Cardiac atrium fibroblast (primary cell): ENCODE measurements at places on chromosomes 11 and 22. TPM values are rescaled to one million over a fixed set of nuclear protein-coding genes. Genes with fewer than 3 reads are reported as not detected.

SHISA8 gene
- not detected in 2 replicates for total RNA-seq

SERPIND1 gene
- total RNA-seq, result under 0.01 and 0.16 TPM in 2 replicates

P2RX6 gene
- total RNA-seq, result 3.1 and 3.6 TPM in 2 replicates

RAB38 gene
- total RNA-seq, result 0.18 and 3.1 TPM in 2 replicates

ADAMTS15 gene
- total RNA-seq, result 44.9 and 45.9 TPM in 2 replicates

TMEM25 gene
- total RNA-seq, result 4.2 and 6.0 TPM in 2 replicates

AP1B1 gene
- 42.8 and 57.8 TPM in 2 replicates for total RNA-seq

TRIM34 gene
- total RNA-seq, result 6.0 and 7.8 TPM in 2 replicates

TPBGL gene
- 0.16 and 0.18 TPM in 2 replicates for total RNA-seq
